Activated CD4-positive, alpha-beta memory T cell treated with anti-CD3 and anti-CD28 coated beads for 36 hours (primary cell): ENCODE measurements at places on chromosomes 2 and 18. TPM values are rescaled to one million over a fixed set of nuclear protein-coding genes. Genes with fewer than 3 reads are reported as not detected.

The COX7A2L gene
- total RNA-seq: 107 TPM

The STARD6 gene
- not detected for total RNA-seq

The CGREF1 gene
- total RNA-seq: 2.9 TPM

The DSEL gene
- total RNA-seq: 0.14 TPM

DNA sequence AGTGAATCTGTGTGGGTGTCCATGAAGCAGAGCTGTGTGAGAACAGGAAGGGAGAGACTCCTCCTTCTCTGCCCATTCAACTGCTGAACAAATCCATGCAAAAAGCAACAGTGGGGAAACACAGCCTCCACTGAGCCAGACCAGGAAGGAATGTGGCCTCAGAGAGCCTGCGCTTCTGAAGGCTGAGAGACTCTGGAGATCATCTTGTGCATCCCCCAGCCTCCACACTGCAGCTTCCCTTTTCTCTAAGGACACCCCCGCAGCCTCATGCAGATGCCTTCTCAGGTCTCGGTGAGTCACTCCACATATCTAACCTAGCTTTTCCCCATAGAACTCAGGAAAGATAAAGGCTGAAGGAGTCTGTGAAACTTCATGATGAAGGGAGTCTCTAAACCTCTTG is 402.9 kb downstream of the TNS1 start:
- DNase-seq: no peak

DNA sequence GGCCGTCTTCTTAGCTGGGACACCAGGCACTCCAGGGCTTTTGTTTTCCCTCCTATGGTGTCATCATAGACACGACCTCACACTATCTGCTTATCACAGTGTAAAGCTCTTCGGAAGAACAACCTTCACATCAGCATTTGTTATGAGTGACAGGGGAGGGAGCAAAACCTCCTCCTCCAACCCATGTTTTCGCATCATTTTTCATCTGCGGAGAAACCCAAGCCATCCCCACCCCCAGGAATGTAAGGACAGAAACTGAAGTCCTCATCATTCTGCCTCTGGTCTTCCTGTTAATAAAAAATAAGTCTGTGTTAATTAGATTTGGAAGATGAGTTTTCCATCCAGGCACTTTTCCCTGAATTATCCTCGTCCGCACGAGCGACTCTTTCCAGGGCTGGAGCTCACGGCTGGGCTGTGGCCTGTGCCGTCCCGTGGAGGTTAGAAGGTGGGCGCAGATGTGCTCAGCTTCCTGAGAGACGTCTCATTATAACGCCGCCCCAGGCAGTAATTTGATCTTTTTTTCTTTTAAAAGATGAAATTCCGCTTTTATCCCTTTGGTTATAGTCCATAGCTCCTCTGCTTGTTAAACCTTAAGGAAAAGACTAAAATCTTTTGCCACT is 101.6 kb upstream of the TMEM18 start:
- DNase-seq: no peak

DNA sequence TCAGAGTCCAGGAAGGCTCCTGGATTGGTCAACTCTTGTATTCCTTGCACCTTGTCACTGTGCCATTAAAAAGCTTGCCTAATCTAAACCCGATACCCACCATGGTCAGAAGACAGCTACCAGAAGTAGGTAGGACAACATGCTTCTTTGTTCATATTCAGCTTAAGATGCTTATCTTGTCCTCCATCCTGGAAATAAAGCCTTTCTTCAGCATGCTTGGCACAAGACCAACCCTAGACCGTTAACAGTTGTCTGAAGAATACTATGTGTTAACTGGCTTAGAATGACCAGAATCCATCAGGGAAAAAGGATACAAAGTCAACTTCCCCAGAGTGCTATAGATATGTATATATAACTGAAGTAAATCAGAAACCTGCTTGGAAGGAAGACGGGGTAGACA is 193.9 kb downstream of the ZRANB3 start:
- no peak for DNase-seq

DNA sequence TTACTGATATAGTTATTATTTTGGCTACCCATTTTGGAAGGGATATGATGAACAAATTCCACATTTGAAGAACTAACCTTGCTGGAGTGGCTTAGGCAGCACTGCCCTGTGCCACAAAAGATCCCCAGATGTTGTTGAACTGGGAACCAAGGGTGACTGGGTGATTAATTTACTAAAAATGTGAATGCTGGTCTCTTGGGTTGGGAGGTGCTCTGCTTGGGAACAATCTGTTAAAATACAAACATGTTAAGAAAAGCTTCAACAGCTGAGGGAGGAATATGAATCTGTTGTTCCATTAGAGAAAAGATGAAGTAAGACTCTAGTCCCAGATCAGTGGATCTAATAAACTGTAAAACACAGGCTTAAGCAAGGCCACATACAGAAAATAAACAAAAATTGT is 1860.1 kb downstream of the SUCLG1 start:
- DNase-seq: no peak

- DNase-seq: no peak
Observed at GRCh38 chr2:217751192-217751591, 251.6 kb downstream of the TNS1 start.

DNA sequence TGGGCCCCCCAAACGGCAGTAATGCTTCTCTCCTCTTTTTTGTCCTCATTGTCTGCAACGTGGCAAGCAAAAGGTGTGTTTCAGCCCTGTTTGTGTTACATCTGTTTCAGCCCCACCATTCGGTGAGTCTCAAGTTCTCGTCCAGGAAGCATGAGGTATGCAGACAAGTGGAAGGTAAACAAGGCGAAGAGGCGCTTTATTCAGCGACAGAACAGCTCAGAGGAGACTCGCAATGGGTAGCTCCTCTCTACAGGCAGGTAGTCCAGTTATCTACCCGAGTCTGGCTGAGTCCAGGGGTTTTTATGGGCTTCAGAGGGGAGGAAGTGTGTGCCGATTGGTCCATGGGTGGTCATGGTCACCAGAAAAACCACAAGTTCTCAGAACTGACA is 733.4 kb upstream of the CDH7 start:
- no peak for DNase-seq

DNA sequence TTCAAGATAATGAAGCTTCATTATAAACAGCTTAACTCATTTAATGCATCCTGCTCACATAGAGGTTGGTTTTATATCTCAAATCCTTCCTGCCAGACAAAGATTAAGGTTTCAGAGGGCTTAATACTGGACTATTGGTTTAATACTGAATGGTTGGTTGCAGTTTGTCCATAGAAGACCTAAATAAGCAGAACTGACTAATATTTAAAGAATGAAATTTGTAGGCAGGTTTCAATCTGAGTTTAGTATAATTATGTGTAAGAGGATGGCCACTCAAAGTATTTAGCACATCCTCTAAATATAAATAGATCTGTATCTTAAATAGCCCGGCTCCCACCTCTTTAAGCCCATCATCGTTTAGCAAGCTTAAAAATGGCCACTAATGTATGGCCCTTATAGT is 92.5 kb downstream of the EPB41L5 start:
- no peak for DNase-seq

- no peak for DNase-seq
Observed at GRCh38 chr18:57107140-57107832, 39.6 kb upstream of the BOD1L2 start.
